ENCODE measurements at places on chromosomes 7 and 10. TPM values are rescaled to one million over a fixed set of nuclear protein-coding genes. Genes with fewer than 3 reads are reported as not detected.

GRCh38 chr7:13152755-13153154 lies 465.3 kb downstream of the ARL4A start:
- no peak for DNase-seq

DNA sequence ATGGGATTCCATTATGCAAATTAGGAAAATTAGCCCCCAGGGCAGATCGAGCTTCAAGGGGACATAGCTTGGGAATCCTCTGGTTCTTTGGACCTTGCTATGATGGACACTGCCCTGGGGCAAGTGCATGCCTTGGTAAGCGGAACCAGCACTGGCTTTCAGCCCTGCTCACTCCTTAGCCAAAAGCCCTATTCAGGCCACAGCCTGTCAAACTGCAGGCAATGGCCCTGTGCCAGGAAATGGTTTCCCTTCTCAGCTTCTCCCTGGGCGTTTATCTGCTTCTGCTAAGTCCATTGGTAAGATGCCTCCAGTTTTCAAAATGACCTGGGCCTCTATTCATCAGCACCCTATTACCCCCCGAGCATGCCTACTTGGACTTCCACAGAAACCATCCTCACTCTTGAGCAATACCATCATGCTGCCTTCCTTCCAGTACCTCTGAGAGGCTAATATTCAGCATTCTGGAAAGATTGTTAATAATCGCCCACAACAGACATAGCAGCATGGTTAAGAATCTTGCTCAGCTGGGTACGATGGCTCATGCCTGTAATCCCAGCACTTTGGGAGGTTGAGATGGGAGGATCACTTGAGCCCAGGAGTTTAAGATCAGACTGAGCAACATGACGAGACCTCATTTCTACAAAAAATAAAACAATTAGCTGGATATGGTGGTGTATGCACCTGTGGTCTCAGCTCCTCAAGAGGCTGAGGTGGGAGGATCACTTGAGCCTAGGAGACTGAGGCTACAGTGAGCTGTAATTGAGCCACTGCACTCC lies 918.6 kb upstream of the AUTS2 start:
- no peak for DNase-seq

- DNase-seq, result no peak
Measured at GRCh38 chr10:63637901-63638327, 116.7 kb downstream of the REEP3 start.

DNA sequence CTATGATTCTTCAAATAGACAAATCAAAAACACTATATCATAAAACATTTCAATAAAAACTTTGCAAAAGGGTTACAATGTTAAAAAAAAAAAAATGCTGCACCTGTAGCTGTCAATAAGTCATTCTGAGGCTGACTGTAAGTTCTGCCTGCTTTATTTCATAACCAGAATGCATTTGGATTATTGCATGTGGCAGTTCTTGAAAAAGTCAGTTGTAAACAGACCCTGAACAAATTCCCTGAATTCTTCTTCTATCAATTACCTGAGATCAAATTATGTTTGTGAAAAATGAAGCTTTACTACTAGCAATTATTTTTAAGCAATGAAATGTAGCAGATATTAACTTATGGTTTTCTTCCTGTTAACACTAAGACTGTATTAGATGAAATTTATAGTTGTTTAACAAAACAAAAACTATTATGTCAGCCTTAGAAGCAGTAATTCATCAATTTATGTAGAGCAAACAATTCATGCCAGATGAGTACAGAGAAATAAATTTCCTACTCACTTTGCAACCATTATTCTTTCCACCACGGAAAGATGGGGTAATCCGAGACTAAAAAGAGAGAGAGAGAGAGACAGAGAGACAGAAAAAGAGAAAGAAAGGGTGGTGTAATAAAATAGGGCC lies 107.8 kb downstream of the SFMBT2 start:
- no peak for DNase-seq

- no peak for DNase-seq
Measured at GRCh38 chr10:94443549-94443948, 41.2 kb downstream of the TBC1D12 start.

The ZNF239 gene
- 3.3 TPM for total RNA-seq

GRCh38 chr10:92265687-92266258 lies 25.1 kb downstream of the CPEB3 start:
- DNase-seq, result no peak

DNA sequence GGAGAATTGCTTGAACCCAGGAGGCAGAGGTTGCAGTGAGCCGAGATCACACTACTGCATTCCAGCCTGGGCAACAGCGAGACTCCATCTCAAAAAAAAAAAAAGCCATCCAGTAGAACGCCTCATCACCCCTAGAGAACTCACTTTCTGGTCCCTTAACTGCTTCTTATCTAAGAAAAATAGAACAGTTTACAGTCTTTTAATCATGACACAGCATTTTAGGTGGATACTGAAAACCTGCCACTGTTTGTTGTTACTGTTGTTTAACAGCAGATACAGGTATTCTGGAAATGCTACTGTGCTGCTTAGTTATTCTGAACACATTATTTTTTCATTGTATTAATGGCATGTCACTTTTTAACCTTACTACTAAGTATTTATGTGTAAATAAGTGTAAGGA lies 624.3 kb upstream of the GHITM start:
- DNase-seq, result no peak

The GJD4 gene
- total RNA-seq, result not detected

The TMEM270 gene
- total RNA-seq, result 0.72 TPM

GRCh38 chr10:62390497-62391176 lies 16.5 kb downstream of the ZNF365 start:
- no peak for DNase-seq

GRCh38 chr10:73501651-73502050 lies 5.8 kb upstream of the PPP3CB start:
- DNase-seq, result no peak

GRCh38 chr10:72886621-72887020 lies 6.9 kb upstream of the OIT3 start:
- DNase-seq, result no peak

DNA sequence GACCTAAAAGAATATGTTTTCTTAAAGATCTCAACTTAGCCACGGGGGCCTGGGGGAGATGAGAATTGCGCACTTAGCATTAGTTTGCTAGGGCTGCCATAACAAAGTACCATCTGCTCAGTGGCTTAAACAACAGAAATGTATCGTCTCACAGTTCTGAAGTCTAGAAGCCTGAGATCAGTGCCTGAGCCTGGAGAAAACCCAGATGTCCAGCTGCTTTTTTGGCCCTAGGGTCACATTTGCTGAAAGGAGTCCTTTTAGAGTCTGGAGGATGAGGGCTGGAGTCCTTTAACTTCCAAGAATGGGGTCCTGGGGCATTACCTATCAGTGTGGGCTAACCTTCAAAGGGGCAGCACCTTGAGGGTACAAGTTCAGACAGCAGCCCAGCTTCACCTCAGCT lies 48.2 kb downstream of the SMURF1 start:
- DNase-seq, result no peak
